ENCODE measurements at places on chromosomes 7 and 10.

DNA sequence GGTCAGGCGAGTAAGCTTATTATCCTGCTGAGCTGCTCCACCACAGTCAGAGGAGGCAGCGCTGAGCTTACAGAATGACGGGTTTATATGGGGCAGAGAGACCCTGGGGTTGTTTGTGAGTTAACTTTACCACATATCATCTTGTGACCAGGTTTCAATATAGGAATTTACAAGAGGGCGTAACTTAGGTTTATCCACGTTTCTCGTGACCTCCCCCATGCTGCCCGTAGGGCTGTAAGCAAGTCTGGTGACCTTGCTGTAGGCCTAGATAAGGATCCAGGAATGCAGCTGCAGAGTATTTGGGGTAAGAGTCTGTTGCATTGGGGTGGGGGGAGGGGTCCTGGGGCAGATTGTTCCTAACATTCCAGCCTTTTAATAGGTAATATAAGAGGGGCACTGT, 24.6 kb downstream of the SCIN start:
- no peak for DNase-seq

DNA sequence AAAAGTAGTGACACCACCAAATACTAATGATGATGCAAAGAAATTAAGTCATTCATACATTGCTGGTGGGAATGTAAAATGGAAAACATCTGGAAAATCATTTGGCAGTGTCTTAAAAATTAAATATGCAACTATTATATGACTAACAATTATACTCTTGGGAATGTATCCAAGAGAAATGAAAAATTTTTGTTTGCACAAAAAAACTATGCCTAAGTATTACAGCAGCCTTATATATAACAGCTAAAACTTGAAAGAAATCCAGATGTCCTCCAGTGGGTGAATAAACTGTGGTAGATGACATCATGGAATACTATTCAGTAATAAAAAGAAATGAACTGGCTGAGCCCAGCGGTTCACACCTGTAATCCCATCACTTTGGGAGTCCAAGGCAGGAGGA, 132.0 kb downstream of the NEBL start:
- DNase-seq, result no peak

DNA sequence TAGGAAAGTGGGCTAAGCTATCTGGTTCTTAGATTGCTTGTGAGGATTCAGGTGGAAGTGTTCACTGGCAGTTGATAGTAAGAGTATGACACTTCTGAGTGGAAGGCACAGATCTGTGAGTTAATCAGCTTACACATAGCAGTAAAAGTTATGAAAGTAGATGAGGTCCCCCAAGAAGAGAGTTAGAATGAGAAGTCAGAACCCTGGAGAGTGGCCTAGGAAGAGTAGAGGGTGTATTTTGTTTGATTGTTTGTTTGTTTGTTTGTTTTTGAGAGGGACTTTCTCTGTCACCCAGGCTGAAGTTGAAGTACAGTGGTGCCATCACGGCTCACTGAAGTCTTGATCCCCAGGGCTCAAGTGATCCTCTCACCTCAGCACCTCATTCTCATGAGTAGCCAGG, 44.1 kb downstream of the SP4 start:
- no peak for DNase-seq

DNA sequence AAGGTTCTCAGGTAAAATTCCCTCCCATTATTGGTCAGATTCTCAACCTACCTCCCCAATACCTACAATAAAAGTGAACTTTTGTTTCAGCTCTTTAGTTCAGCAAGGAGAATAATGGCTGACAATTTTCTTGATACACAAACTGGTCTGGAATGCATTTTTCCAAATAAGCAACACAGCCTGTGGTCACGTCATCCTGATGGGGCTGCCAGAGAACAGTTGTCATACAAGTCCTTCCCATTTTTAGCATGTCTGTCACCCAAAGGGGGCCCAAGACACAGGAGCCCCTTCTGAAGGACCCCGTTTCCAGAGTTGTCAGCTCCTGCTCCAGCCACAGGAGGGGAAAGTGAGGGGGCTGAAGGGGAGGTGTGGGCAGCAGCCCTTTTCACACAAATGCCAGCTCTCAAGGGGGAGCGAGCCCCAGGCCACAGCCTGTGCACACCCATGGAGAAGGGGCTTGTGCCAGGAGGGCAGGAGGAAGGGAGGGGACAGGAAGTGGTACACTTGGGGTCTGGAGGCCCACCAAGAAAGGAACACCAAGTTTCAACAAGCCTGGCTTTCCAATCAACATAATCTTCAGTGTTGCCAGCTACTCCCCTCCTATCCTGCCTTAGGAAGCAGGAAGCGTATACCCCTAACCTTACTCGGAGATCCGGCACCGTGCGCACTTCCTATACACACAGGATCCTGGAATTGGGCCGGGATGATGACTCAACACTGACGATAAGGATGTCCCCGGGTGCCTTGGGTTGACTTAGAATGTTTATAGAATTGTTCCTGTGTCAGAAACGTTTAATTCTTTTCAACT, 43.4 kb upstream of the PDLIM1 start:
- peak; percentile 28 for DNase-seq

- no peak for DNase-seq
These were observed 8.4 kb downstream of the FOXL3 start for GRCh38 chr7:298375-298702.

DNA sequence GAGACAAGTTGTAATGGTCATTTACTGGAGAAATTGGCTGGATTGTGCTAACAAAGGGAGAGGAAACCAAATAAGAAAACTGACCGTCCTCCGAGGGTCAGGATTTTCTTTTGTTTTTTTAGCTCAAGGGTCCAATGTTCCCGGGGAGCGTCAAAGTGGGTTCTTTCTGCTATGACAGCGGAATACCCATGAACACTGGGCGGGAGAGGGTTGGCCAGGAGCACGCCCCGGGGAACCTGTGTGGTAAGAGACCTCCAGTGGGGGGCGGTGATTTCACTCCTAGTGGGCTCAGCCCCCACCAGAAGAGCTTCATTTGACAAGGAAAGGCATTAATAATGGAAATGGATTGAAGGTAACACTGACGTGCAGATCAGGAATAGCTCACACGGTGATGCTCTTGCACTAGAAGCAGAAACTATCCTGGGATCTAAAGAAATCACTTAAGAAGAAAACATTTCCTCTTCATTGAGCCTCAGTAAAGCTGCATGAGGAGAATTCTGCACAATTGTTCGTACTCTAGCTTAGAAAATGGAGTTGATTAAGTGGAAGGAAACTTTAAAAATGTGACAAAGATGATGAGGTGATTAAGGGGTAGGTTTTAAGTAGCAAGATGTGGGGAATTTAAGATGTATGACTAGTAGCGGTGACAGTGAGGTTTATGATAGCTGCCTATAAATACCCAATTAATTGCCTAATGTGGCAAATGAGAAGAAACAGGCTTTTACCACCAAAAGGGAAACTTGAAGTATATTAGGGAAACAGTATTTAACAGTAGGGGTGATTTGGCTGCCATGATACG, 627.2 kb downstream of the SUGCT start:
- no peak for DNase-seq

DNA sequence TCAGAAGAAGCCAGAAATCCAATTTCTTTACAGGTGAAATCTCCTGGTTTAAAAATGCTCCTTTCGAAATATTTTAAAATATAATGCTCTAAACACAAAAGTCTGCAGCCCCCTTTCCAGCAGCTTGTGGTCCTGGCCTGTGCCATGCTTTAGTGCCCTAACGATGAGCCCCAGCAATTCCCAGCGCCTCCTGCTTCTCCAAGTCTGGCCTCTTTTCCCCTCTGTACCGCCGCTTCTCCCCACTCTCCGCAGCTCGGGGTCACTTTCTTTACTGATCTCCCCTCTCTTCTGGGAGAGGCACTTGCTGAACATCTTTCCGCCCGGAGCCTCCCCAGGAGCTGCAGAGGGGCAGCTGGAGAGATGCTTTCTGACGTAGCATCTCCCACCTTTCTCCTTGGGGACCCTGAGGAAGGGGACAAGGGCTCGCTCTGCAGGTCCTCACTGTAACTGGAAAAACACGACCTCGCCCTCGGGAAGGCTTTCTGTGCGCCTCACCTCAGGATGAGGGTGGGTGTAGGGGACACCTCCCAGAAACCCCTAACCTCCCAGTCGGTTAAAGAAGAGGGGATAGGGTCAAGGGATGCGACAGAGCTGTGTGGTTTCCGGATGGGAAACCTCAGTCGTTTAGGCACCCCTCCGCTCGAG, 565 bp upstream of the INA start:
- no peak for DNase-seq

DNA sequence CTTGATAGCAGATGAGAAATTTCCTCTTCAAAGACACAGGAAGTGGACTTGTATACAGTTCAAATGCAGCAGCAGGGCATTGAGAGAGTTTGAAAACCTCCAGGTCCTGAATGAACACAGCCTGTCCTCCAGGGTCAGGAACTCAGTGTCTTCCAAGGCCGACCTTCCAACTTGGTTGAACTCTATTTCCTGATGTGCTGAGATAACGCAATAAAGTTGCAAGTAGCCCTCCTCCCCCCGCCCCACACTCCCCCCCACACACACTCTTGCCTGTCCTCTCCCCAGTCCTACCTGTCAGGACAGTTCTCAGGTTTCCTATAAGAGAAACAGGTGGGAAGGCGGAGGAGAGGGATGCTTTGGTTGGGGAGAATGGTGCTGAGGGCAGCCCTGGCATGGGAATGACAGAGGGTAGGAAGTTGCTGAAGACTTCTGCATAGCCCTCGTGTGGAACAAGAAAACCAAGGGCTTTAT, 90.0 kb downstream of the CCDC71L start:
- no peak for DNase-seq

DNA sequence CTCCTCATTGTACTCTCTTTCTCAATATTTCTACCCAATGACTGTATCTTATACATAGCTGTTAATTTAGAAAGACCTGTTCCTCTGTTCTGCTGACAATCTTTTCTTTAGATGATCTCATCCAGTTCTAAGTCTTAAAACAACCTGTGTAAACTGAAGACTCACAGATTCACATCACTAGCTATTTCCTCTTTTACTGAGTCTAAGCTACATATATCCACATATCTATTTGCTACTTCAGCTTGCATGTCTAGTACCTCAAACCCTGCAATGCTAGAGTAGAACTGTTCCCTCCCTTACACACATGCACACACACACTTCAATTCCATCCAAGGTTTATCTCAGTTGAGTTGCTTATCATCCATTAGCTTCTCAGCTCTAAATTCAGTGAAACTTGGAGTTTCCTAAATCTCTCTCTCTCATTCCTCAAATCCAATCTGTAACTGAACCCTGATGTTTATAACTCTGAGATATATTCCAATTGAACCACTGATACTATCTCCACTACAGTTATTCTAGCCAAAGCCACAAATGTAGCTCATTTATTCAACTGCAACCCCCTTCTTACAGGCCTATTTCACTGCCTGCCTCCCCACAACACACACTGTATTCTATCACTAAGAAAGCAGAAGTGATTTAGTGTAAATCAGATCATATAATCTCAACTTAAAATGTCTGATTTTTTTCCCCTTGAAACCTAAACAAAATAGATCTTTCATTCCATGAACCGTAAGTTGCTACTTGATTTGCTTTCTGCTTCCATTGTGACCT, 1036.8 kb upstream of the POT1 start:
- no peak for DNase-seq

DNA sequence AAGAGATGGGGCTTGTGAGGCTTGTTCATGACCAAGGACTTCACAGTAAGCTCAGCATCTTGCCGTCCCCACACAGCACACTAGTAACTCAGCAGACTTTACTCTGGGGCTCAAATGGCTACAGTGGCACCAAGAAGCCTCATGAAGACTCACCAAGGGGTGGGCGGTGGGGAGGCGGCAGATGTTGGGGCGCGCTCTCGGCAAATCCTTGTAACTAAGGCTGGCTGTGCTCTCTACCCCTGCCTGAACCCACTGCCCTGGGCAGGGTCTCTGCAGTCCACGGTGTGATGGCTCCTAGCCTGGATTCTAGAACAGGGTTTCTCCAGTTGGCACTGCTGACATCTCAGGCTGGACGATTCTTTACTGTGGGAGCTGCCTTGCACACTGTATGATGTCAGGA, 12.4 kb upstream of the SMARCD3 start:
- no peak for DNase-seq

- no peak for DNase-seq
These were observed 57.1 kb upstream of the KMT2E start for GRCh38 chr7:104956753-104957450.

DNA sequence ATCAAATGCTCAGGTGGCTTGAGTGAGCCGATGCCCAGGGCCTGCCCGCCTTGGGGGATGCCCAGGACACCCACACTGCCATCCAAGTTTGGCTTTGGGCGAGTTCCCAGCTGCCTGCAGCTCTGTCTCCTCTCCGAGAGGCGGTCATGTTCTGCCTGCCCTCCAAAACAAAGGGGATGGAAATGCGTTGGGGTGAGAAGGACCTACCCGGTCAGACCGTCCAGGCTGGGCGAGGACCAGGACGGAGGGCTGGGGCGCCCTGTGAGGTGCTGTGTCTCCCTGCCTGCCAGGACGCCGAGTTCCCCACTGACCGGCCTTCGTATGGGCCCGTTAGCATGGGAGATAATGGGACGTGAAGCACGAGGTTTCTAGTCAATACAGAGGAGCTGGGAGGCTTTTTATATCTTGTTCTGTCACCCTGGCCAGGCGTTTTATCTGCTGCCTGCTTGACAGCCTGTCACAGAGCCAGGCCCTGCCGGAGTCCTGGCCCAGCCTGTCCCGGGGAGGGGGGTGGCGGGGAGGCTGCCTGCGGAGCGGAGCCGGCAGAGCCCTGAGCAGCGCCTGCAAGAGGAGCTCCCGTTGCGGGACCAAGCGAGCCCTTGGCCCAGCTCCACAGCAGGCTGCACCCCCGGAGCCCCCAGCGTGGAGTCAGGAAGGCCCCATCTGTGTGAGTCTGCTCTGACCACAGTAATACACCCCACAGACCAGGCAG, 22.0 kb upstream of the ELFN1 start:
- peak; percentile 68 for DNase-seq

GRCh38 chr10:133306941-133307379, 1.7 kb downstream of the TUBGCP2 start:
- no peak for DNase-seq

- peak; percentile 68 for DNase-seq
These were observed at the start of gene SMKR1 for GRCh38 chr7:129501760-129502707. TSS of gene SMKR1 (plus strand) at chr7:129502531. CDS start at chr7:129502825, 294 bp downstream.

GRCh38 chr7:74272305-74273038, 16.7 kb upstream of the CLIP2 start:
- no peak for DNase-seq

DNA sequence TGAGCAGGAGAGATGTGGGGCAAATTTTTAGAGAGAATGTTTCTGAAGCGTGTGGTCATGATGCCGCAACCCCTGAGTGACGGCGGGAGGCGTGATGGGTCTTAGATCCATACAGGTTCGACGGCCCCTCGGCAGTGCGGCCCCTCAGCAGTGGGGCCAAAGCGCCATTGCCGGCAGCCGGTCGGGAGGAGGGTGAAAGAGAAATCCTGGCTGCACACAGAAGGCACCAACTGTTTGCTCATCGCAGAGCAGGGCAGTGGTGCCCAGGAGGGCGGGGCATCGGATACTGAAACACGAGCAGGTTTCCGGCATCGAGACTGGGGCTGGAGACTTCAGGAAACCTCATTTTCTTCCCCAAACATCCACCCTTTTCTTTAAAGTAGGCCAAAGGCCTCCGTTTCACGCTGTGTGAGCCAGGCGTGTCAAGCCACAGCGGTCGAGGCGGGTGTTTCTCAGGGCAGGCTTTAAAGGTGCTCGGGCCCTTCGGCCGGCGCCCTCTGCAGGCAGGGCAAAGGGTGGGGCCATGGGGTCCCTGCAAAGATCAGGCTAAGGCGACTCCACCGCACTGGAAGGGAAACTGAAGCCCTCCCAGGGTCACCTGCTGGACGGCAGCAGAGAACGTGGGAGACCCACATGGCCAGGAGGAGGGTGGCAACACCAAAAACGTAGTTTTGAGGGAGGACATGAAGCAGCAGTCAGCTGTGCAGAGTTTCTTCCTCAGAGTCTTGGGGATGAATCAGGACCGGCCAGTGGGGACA, 42.0 kb upstream of the PPP2R2D start:
- no peak for DNase-seq

GRCh38 chr10:4649886-4650508, 176.0 kb upstream of the AKR1E2 start:
- no peak for DNase-seq

Data from prostate gland (tissue), 2 donors.